ENCODE measurements at places on chromosomes 7 and 10. TPM values are rescaled to one million over a fixed set of nuclear protein-coding genes. Genes with fewer than 3 reads are reported as not detected.

Gene ADAM8
- total RNA-seq: 3.3 TPM

Gene NACAD
- 0.35 TPM for total RNA-seq

Gene PDK4
- 9.4 TPM for total RNA-seq

Gene GARIN1A
- total RNA-seq: 1.2 TPM

Gene PRR15
- 2.7 TPM for total RNA-seq

Gene C10orf62
- not detected for total RNA-seq

Gene PHKG1
- 0.52 TPM for total RNA-seq

Gene ANKRD1
- 41.9 TPM for total RNA-seq

Gene COBL
- total RNA-seq: 4.1 TPM

Gene AS3MT
- total RNA-seq: 3.3 TPM

Gene PIK3AP1
- 0.58 TPM for total RNA-seq

Gene PRLHR
- total RNA-seq: not detected

Gene CRPPA
- total RNA-seq: 0.25 TPM

Gene PRKCQ
- 3.9 TPM for total RNA-seq

Gene OR9A2
- not detected for total RNA-seq

Gene NANOS1
- total RNA-seq: 2.8 TPM

Gene GRID2IP
- not detected for total RNA-seq

Gene SOSTDC1
- not detected for total RNA-seq

Gene ANKRD61
- total RNA-seq: 0.22 TPM

Gene CFAP58
- total RNA-seq: 0.36 TPM

Gene FFAR4
- 0.22 TPM for total RNA-seq

Gene EGFR
- 108 TPM for total RNA-seq

Gene PYROXD2
- total RNA-seq: 4.1 TPM

Gene ATOH7
- 0.22 TPM for total RNA-seq

Gene CEP55
- 104 TPM for total RNA-seq

Gene STRIP2
- total RNA-seq: 8.0 TPM

Gene GPNMB
- total RNA-seq: 3.2 TPM

Gene SPDYE16
- total RNA-seq: not detected

Gene STOX1
- total RNA-seq: 1.1 TPM

Gene ZPBP
- total RNA-seq: not detected

All from A549 treated with ZK216348 at 1 μM for 4 hours (cell line).